Fibroblast of the aortic adventitia (primary cell): ENCODE measurements at places on chromosomes 6 and 20.

DNA sequence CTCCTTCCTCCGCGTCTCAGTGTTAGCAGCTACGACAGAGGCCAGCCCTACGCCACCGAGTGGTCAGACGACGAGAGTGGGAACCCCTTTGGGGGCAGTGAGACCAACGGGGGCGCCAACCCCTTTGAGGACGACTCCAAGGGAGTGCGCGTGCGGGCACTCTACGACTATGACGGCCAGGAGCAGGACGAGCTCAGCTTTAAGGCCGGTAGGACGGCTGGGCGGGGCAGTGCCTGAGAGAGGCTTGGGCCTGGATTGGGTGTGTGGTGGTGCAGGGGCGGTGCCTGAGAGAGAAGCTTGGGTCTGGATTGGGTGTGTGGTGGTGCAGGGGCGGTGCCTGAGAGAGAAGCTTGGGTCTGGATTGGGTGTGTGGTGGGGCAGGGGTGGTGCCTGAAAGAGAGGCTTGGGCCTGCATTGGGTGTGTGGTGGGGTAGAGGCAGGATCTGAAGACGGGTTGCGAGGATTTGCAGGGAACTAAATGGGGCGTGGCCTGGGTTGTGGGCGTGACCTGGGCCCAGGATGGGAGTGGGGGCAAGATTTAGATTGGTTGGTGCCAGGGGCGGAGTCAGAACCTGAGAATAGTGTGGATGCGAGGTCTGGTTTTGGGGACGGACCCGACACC, 24.4 kb downstream of the SPDEF start:
- peak; percentile 31 for DNase-seq

- DNase-seq = no peak
Measured at GRCh38 chr6:26367114-26367513, 2.1 kb downstream of the BTN3A2 start.

GRCh38 chr6:73739096-73739495, 43.1 kb downstream of the CD109 start:
- peak; percentile 88 for DNase-seq

DNA sequence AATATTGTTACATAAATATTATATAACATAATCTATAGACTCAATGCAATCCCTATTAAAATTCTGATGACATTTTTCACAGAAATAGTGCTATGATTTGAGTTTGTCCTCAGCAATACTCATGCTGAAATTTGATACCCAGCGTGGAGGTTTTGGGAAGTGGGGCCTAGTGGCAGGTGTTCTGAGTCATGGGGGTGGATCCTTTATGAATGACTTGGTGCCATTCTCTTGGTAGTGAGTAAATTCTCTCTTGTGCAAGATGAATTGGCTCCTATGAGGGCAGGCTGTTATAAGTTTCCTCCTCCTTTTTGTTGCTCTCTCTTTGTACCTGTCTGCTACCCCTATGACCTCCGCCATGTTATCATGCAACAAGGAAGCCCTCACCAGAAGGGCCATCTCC, 65.8 kb downstream of the SHPRH start:
- no peak for DNase-seq

- DNase-seq = no peak
Measured at GRCh38 chr6:28060405-28060804, 20.0 kb upstream of the ZNF165 start.

DNA sequence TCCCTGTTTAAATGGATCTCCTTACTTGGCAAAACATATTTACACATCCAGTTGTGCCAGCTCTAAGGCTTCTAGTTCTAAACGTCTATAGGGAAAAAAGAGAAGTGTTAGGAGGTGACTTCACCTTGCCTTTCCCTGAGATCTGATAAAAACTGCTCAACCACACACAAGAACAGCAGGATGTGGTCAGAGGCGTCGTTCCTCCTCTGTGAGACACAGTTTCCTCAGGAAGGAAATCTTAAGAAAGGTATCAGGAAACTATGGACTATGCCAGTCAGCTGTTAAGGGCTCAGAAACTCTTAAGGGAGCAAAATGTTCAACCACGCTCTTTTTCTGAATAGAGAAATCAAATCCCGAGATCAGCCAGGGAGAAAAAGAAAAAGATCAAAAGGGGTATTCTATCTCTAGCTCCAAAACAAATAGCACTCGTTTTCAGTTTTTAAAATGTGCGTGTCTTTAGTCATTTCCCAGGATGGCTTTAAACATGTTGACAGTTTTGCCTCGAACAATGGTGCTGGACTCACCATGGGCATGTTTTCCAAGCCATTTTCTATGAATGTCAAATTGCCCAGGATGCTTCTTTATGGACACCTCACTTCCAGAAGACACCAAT, 154.5 kb downstream of the HACE1 start:
- DNase-seq = peak; percentile 73
